Right hindlimb (tissue), 1 donor: ENCODE measurements at places on chromosomes 16 and 17.

GRCh38 chr17:30541802-30542201 is 64.6 kb downstream of the GOSR1 start:
- DNase-seq: no peak

- peak; percentile 87 for DNase-seq
Observed at GRCh38 chr17:79919164-79919585, 79.9 kb upstream of the CBX4 start.

DNA sequence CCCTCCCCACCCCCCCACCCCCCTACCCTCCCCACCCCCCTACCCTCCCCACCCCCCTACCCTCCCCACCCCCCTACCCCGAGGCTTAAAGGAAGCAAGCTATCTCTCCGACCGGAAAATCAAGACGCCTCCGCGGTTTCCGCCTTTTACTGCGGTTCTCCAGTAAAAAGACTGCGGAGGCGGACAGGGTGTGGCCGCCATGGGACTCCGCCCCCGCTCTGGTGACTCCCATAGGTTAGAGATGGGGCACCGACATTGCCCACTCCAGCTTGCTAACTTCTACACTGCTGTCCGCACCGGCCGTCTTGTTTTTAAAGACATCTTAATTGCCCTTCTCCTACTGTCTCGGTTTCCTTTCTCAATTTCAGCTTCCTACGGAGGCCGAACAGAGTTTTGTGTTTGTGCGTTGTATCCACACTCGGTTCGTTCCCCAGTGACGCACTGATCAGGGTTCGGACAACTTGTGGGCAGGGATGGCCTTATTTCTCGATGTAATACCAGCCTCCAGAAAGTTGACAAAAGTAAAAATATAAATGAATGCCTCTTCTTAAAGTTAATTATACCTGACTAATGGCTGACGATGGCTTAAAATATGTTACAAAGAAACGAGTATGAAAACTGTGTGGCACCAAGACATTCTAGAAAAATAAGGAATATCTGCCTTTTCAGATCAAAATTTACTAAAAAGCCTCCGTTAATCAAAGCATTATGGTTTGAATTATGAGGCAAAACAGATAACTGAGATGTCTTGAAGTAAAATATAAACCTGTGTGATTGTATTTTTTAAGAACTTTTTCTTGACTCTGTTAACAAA is 1.1 kb upstream of the ZNF200 start:
- DNase-seq: no peak

DNA sequence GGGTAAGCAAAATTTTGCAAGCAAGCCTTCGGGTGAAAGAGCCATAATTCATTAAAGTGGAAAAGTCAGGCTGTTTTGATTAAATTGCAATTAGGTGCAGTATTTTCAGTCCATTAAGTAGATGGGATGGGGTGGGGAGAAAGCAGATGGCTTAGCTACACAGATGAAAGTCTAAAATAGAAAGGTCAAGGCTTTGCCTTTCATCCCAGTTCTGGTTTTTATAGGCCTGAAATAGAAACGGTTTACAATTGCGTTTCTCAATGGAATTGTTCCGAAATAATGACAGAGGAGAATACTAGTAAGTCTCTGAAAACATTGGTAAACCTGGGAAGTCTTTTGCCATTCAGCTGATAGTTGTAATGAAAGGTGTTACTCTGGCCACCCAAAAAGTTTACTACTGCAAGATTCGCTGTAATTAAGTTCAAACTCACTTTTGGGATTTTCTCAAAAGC is 1.5 kb downstream of the PPM1E start:
- DNase-seq: no peak

GRCh38 chr17:33091271-33091670 is 99.6 kb downstream of the SPACA3 start:
- no peak for DNase-seq

GRCh38 chr17:29190592-29191207 is 10.5 kb upstream of the MYO18A start:
- no peak for DNase-seq
